Heart right ventricle (tissue), 16 donors: ENCODE measurements at places on chromosomes 1 and 21. TPM values are rescaled to one million over a fixed set of nuclear protein-coding genes. Genes with fewer than 3 reads are reported as not detected.

The S100A5 gene
- not detected for polyA plus RNA-seq

The LIN9 gene
- 17.5 TPM for polyA plus RNA-seq

The AMY1C gene
- polyA plus RNA-seq = not detected

The REN gene
- polyA plus RNA-seq = not detected

The ACTL8 gene
- not detected for polyA plus RNA-seq

DNA sequence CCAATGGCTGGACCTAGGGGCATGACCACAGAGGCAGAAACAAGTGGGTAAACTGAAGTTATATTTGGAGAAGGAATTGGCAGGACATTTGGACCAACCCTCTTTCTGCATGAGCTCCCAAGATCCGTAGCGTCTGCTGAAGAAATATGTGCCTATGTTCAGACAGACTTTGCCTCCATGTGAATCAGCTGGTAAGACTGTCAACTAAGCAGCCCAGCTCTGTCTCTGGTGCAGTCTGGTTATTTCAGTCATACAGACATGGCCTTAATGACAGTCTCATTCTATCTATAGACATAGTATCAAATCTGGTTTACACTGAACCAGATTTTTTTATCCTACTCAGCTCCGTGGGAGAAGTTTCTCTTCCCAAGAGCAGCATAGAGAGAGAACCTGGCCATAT, 63.1 kb upstream of the PBX1 start:
- DNase-seq = no peak

DNA sequence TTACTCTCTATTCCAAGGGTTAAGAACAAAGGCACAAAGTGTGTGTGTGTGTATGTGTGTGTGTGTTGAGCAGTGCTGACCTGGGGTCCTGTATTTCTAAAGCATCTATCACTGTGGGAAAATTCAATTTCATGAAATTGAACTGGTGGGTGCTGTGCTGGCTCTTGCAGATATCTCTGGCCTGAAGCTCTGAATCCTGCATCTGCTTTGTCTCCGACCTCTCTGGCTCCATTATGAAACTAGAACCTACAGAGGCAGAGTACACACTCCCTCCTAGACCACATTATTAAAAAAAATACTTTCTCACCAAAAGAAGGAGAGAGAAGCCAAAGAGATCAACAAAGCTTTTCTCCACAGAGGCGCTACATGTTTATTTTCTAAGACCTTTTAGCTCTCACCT, 88.4 kb upstream of the PDE4B start:
- DNase-seq = no peak

DNA sequence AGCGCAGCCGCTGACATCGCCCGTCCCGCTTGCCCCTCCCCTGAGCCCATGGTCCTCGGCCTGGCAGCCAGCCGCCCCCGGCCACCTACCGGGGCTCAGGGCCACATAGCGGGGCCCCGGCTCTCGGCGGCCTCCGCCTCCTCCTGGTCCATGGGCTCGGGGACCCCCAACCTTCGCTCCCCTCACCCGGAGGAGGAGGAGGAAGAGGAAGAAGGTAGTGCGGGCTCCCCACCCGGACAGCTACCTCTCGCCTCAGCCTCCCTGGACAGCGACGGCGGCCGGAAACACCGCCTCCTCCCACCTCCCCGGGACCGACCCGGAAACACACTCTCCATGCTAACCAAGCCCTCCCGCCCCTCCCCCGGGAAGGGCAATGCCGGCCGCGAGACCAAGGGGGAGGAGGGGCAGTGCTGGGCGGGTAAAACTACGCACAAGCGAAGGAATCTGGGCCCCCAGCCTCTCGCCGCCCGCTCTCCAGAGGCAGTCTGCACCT, at the start of gene KIAA0319L:
KIAA0319L (minus strand) TSS at position 286 of the 493 bp plus-strand sequence. CDS start 2,912 bp downstream, outside the sequence.
- DNase-seq = peak; percentile 89

DNA sequence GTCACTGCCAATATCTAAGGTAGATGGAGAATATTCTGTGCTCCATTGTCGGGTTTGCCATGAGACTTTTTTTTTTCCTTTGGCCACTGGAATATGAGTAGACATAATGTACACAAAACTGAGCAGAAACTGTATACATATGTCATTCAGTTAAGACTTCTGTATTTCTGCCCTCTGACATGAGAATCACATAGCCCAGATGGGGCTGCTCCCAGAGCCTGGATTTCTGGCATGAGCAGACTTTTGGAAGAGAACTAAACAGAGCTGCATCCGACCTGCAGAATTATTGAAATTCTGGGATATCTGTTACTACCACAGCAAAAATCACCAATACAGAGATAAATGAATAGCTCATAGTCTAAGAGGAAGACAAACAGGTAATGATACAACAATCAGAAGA, 62.3 kb downstream of the DAB1 start:
- DNase-seq = no peak

- DNase-seq = no peak
These were observed 24.6 kb upstream of the PLA2G2C start for GRCh38 chr1:20210736-20211460.

DNA sequence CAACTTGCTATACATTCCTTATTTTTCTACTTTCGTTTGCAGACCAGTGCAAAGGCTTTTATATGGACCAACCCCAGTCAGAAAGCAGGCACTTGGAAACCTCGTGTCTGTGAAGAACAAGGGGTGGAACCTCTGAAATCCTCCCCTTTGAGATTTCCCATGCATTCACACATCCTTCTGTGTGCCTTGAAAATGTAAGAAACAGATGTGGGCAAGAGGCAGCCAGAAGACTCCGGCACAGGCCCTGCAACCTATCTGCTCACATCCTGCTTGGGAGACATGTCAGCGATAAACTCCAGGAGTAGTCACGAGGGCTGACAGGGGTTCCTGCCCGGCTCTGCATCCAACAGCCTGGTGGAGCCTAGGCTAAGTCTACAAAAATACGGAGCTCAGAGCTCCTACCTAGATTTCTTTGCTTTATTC, 42.5 kb downstream of the ETS2 start:
- DNase-seq = peak; percentile 46

- peak; percentile 87 for DNase-seq
These were observed 7.1 kb downstream of the MYBPHL start for GRCh38 chr1:109299558-109300343.

DNA sequence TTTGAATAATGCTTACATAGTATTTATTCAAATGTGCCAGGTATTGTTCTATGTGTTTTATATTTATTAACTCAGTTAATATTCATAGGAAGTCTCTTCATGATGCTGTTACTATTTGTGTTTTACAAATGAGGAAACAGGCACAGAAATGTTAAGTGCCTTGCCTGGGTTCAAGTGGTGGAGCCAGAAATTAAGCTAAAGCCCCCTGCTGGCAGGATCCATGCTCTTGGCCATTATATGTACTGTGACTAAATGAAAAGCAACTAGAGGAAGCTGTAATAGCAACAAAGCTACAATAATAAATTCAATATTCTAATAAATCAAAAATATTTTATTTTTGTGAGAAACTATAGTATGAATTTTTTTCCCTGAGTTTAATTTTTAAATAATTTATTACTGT, 30.0 kb downstream of the IARS2 start:
- DNase-seq = no peak

DNA sequence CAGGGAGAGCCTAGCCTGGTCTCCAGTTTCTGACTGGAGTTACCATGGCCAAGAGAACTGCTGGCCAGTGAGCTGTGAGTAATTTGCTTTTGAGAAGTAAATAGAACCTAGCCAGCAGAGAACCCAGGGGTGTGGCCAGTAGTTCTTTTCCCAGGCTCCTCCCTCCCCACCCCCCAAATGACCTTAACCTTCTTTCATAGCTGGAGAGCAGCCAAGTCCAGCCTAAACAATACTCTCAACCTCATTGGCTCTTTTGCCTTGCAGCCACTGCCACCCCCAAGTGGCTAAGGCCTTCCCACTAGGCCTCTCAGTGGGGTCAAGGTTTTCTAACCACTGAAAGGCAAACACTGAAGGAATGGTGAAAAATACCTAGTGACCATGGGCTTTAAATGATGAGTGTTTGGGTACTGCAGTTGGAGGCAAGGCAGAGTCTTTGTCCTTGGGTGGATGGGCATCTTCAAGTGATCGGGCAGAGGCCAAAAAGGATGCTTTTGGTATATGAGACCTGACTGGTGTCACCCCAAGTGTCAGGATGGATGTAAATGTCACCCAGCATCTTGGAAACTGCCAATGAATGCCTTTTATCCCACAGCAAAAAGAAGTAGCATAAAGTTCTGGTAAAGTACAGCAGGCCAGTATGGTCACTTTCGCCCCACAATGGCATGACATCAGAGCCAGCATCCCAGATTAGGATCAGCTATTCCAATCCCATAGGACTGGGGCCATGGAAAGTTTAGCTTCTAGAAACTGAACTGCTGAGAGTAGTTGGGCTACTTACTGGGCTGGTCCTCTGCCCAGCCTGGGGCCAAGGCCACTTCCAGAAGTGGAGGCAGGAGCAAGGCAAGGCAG, 3.5 kb upstream of the PIGV start:
- peak; percentile 51 for DNase-seq

DNA sequence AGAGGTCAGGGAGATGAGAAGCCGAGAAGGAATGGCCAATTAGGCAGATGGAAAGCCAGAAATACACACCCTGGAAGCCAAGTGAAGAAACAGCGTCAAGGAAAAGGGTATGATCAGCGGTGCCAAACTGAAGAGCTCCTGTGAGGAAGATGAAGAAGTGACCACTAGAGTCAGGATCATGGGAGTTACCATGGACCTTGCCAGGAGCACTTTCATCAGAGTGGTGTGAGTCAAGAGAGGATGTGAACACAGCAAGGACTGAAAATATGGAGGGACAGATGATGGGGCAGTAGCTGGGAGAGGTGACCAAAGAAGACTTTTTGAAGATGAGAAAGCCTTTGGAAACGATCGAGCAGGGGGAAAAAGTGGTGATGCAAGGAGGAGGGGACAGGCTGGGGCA, 50.4 kb downstream of the CD34 start:
- no peak for DNase-seq
